CD4-positive, alpha-beta memory T cell (primary cell): ENCODE measurements at places on chromosomes 2 and 18.

- DNase-seq: no peak
These were observed 6.3 kb upstream of the KCNK3 start for GRCh38 chr2:26685989-26686839.

DNA sequence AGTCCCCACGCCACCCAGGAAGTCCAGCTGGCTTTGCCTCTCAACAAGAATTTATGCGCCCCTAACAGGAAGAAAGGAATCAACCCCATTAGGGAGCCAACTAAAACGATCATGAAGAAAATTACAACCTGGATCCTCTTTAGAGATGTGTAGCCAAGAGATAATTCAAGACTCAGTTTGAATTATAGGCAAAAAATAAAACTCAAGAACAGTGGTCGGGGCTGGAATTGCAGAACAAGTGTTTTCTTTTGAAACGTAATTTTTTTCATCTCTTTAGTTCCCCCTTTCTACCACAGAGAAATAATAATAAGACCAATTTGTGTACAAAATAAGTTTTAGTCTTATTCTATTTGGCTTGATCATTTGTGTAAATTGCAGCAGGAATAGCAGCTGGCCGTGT lies 22.4 kb downstream of the PDCD1 start:
- no peak for DNase-seq

DNA sequence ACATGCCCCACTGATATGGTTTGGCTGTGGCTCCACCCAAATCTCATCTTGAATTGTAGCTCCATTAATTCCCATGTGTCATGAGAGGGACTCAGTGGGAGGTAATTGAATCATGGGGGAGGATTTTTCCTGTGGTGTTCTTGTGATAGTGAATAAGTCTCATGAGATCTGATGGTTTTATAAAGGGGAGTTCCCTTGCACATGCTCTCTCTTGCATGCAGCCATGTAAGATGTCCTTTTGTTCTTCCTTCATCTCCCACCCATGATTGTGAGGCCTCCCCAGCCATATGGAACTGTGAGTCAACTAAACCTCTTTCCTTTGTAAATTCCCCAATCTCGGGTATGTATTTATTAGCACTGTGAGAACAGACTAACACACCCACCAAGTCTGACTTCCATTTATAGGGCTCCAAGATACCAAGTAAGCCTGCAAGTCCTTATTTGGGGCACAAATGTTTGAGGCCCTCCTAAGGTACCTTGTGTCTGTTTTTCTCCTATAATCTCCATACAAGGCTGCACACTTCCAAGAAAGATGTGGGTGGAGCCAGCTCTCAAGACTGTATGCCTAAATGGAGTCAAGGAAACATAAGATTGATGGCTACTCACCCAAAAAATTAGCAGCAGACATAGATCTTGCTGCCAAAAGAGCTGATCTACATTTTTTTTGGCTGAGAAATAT lies 364.7 kb downstream of the TXNL1 start:
- no peak for DNase-seq

DNA sequence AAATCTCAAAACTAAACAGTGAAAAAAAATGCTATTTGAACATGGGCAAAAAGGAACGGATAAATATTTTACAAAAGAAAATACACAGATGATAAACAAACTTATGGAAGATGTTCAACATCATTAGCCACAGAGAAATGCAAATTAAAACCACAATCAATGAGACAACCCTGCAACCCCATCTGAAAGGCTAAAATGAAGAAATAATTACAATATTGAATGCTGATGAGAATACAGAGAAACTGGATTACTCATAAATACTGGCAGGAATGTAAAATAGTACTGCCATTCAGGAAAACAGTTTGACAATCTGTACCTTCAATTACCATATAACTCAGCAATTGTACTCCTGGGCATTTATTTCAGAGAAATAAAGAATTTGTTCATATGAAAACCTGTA lies 193.1 kb upstream of the UBE2E3 start:
- no peak for DNase-seq

GRCh38 chr2:33437297-33437696 lies 39.2 kb upstream of the RASGRP3 start:
- no peak for DNase-seq
